ENCODE measurements at places on chromosomes 6 and 20.

DNA sequence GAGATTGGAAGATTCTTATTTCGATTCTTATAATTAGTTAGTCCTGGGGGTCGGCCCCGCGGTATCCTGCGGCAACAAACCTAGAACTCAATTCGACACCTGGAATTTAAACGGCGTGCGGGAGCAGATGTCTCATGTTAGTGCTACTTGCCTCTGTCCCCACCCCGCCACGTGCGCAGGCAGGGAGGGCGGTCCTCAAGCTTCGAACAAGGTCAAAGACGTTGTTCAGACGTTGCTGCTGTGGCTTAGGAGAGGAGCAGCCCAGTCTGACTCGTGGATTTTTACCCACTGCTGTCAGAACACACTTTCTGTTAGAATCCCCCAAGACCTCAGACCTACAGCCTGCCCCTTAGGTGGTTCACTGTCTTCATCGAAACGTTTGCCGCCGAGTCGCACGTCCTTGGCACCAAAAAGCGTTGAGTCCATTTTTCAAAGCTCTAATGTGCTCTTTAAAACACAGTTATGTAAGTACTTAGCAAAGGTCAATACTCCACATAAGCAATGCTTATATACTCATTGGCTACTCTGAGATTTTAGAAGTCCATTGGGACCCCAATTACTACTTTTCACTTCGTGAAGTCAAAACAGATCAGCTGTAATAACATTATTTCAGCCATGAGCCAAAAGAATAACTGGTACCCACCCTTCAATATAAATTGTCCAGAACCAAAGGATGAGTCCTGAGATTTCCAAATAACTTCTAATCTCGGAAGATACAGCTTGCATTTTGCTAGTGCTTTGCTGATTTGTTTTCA lies 2.7 kb upstream of the C6orf62 start:
- peak; percentile 37 for DNase-seq

DNA sequence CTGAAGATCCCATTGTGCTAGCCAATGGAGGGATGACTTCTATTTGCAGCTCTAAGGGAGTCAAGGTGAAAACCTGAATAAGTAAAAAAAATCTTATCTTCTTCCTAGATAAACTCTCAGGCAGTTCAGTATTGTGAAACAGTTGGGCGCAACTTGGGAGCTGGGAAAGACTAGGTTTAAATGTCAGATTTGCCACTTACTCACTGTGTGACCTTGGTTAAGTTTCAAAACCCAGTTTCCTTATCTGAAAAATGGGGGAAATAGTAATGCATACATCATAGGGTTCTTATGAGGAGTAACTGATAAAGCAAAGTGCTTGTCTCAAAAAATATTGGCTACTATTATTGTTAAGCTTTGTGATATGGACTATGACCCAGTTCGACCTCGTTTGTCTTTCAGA lies 88.8 kb downstream of the CD83 start:
- DNase-seq = no peak

- DNase-seq = no peak
Measured at GRCh38 chr6:137426007-137426689, 68.0 kb downstream of the OLIG3 start.

GRCh38 chr20:35742741-35743523 lies 872 bp upstream of the RBM39 start:
- no peak for DNase-seq

DNA sequence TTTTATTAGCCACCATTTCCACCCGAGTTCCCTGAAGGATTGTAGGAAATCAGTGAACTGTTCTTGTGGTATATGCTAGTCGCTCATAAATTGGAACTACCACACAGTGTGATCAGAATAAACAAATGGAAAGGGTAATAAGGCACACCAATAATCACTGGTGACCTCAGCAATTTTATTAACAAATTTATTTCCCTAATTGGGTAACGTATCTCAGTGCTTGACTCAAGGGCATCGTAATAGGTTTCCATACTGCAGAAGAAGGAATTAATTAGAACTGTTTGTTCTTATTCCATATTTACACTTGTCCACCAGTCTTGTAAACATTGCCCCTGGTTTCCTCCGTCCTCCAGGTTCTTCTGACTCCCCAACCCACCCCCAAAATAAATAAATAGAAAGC lies 10.0 kb upstream of the UQCC2 start:
- DNase-seq = no peak

- DNase-seq = no peak
Measured at GRCh38 chr20:53413186-53413631, 180.4 kb downstream of the ZNF217 start.

- DNase-seq = no peak
Measured at GRCh38 chr20:3925899-3926638, 36.9 kb downstream of the PANK2 start.

GRCh38 chr20:24106150-24106800 lies 117.7 kb upstream of the GGTLC1 start:
- DNase-seq = no peak

Data from AG04449 (cell line).